ENCODE measurements at places on chromosomes 7 and 10.

DNA sequence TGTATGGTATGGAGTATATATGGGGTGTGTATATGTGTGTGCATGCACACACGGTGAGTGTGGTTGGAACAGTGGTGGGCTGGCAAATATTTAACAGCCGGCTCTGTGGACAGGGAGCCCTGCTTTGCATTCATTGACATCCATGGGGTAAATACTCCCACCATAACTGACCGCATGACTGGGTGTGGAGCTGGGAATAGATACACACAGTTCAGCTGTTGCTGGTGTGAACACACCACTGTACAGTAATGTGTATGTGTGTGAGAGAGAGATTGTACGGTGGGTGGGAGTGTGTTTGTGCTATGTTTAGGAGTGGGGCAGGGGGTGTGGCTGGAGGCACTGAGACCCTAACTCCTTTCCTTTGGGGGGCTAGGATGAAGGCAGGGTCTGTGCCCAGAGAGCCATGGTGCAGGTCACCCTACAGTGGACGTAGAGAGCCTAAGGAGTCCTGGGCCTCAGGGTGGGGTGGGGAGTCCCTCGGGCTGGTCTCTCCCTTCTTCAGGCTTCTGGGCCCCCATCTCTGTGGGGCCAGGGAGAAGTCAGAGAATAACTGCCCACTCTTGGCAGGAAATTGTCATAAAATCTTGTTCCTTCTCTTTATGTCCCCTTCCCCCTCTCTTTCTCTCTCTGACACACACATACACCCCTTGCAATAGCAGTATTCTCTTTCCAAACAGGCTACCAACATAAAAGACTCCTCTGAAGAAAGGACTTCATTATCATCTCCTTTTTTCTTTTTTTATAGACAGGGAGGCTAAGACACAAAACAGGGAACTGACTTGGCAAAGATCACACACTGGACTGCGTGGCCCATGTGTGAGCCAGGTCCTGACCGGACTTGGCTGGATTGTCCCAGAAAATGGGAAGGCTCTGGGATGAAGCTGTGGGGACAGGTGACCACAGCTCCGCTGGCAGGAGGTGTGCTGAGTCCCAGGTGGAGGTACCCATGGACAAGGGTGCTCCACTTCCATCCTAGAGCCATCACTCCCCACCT is 3.2 kb downstream of the SFRP5 start:
- no peak for DNase-seq

DNA sequence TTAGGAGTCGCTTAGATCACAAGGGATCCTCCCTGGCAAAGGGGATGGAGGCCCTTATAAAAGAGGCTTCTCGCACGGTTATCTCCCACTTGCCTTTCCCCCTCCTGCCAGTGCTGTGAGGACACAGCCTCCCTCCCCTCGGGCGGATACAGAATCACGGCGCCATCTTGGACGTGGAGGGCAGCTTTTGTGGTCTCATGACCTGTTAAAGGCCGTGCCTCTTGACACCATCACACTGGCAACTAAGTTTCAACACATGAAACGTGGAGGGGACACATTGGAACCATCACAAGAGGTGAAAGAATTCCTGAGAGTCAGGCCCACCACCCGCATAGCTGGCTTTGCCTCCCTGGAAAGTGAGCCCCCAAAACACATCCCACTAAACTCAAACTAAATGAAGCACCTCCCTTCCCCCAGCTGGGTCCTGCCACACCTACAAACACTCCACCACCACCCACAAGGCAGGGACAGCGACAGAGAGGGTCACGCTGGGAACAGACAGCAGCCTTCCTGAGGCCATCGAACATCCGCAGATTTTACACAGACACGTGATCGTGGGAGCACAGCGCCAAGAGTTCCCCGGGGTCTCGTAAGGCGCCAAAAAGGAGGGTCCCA is 110.6 kb downstream of the TCERG1L start:
- DNase-seq = no peak

- DNase-seq = no peak
Observed at GRCh38 chr7:152527610-152528032, 91.8 kb upstream of the KMT2C start.

DNA sequence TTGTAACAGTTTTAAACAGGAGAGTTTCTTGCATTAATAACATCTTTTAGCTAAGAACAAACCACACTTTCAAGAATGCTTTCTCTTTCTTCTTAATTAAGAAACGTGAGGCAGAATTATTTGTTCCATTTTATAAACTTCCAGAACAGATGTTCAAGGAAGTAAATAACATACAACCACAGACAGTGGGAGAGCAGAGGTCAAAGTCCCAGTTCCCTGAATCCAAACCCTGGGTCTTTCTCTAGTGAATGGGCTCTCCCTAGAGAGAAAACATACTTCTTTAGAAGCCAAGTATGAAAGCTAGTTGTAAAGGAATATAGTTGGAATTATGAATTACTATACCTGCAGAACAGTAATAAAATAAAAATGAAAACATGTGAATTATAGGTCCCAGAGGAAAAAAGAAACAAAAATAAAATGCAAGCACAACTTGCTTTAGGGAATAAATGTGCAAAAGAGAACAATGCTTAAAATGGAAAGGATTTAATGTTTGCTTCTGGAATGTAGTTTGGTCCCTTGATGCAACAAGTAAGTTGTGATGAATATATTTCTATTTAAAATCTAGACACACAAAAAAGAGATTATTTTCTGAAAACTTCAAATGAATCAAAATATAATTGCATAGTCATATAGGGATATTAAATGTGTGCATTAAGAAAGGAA is 6.0 kb downstream of the OR6B1 start:
- no peak for DNase-seq

- DNase-seq = no peak
Observed at GRCh38 chr7:100091411-100092181, 2.8 kb downstream of the COPS6 start.

- DNase-seq = no peak
Observed at GRCh38 chr10:69910561-69910960, 108.9 kb downstream of the COL13A1 start.

GRCh38 chr10:58023341-58024073 is 244.2 kb downstream of the IPMK start:
- no peak for DNase-seq

DNA sequence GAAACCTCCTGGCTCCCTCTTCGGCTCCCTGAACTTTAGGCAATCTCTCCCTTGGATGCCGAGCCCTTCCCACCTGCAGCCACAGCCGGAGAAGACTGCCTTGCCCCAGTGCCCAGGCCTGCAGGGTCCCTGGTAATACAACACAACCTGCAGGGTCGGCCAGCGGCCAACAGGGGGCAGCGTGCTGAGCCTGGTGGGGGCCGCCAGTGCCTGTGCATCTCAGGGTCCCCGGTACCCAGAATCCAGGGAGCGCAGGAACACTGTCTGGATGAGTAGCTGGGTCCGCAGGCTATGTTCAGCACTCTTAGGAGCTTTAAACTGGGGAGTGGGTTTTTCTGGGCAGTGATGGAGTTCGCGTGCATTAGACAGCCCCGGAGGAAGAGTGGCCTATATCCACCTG is 17.5 kb upstream of the C10orf71 start:
- DNase-seq = no peak

DNA sequence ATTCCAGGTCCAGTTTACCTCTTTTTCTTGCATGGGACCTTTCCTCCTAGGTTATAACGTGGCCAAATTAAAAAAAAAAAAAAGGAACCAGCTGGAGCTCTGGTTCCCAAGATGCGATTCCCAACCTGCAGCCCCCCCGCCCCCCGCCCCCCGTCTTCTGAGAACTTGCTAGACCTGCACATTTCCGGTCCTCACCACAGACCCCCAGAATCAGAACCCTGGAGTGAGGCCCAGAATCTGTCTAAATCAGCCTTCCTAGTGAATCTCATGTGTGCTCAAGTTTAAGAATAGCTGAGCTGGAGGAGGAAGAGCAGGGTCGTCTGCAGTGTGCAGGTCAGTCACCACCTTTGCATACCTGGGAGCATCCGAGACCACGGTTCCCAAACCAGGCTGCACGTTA is 144.2 kb downstream of the KLF6 start:
- DNase-seq = no peak

DNA sequence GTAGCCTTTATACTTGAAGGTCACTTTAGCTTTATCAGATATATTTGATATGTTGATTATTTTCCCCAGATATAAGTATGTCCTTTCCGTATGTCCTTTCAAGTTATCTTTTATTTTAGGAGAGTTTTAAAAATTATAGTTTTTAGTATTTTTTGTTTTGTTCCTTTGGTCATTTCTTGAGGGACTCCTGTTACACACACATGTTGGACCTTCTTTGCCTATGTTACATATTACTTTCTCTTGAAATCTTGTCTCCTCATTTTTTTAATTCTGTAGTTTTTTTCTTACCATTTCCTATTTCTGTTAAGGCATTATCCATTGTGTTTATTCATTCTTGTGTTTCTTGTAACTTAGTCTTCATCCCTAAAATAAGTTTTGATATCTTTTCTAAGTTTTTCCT is 23.9 kb downstream of the GLCCI1 start:
- no peak for DNase-seq

GRCh38 chr10:79482741-79483140 is 29.6 kb upstream of the EIF5AL1 start:
- DNase-seq = no peak

DNA sequence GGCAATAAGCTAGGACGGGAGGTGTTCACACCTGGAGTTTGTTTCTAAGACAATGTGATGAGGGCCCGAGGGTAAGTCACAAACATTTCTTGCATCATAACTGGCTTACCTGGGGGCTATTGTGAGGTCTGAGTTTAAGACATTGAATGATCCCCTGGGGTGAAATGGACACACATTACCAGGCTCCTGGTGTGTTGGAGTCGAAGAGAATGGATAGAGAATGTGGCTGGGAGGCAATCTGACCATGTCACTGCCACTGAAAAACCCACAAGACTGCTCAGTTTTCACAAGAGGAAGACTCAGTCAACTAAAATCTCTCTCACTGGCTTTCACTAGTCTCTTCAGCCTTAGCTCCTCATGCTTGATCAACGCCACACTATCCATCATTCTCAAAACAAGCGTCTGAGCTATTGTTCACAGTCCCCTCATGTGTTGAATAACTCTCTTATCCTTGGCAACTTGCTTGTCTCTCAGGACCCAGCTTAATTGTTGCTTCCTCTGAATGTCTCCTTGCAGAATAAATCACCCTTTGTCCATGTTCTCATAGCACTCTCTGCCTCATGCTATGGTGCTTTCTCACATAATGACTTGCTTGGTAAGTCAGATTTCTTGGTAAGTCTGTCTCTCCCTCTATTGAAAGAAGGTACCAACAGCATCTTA is at the start of gene C10orf120:
Gene C10orf120 (minus strand): TSS at position 51 of the 660 bp plus-strand sequence. CDS start 56 bp downstream, outside the sequence.
- no peak for DNase-seq

DNA sequence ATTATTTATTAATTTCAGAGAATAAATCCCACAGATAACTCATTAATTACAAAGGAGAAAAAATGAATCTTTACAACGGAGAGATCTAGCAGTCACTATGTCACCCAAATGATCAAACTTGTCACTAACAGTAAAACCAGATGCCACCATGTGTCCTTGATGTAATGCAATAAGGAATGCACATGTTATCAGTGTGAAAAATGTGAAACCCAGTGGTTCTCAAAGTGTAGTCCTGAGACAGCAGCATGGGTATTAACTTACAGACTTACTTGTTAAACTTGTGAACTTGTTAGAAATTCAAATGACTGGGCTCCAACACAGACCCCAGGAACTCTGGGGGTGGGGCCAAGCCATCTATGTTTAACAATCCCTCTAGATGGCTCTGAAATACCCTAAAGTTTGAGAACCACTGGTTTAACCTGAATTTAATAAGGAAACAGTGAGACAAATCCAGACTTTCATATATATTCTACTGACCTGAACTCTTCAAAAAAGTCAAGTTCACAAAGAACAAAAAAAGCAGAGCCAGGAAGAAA is 77.4 kb downstream of the RNLS start:
- no peak for DNase-seq

GRCh38 chr7:142414135-142414534 is 156.3 kb upstream of the PRSS58 start:
- no peak for DNase-seq

GRCh38 chr7:28067171-28067570 is 113.4 kb downstream of the JAZF1 start:
- no peak for DNase-seq

DNA sequence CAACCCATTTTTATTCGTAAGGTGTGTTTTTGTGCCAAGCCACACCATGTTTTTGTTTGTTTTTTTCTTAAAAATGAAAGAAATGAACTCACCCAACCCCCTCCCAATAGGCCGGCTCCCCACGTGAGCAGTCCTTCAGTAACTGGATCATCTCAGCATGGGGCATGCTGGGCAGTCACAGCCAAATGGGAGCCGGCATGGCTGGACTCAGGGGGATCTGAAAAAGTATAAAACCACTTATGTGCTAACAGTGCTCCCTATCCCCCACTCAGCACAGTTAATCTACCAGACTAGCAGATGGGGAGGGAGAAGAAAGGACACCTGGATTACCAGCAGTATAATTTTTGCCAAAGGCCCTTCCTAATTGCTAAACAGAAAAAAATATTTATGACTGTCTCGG is 39.3 kb downstream of the BAZ1B start:
- DNase-seq = no peak

DNA sequence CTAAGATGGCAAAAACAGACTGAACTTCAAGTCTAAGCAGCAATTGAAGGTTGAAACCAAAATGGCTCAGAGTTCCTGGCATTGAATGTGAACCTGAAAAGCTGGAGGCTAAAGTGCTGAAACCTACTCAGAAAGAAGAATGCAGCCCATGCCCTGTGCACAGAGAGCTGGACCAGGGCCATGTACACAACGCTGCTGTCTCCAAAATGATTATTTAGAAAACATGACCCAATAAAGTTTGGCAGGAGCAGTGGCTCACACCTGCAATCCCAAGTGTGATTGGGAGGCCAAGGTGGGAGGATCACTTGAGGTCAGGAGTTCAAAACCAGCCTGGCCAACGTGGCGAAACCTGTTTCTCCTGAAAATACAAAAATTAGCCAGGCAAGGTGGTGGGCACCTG is 158.9 kb downstream of the AKR1D1 start:
- DNase-seq = no peak

DNA sequence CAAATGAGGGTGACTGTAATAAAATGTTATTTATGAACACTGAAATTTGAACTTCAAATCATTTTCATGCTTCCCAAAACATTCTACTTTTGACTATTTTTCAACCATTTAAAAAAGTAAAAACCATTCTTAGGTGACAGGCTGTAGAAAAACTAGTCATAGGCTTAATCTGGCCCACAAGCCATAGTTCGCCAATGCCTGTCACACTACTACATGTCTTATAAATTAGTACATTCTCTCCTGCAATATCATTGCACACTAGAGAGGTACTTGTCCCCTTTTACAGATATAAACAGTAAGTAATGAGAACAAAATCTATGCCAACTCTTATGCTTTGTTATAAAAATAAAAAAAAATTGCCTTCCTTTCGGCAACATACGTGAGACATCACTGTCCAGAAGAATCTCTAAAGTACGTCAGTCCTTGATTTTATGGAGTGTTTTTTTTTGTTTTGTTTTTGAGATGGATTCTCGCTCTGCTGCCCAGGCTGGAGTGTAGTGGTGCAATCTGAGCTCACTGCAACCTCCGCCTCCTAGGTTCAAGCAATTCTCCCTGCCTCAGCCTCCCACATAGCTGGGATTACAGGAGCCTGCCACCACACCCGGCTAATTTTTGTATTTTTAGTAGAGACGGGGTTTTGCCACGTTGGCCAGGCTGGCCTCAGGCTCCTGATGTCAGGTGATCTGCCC is 23.2 kb downstream of the UPF2 start:
- no peak for DNase-seq
